ENCODE measurements at places on chromosomes 3 and 15.

DNA sequence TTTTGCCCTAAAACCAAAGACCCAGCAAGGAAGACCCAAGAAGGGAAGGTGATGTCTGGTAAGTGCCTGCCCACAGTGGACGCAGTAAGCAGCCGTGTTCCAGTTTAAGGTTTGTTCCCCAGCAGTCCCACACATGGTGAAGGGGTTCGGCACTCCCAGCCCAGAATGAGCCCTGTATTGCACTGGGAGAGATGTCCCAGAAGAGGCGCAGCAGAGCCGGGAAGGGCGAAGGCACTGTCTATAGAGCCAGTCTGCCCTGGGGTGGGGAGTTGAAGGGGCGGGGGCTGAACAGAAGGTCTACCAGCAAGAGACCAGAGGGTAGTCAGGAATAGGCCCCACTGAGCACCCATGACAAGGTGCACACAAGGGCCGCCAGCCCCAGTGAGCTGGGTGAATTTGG lies 6.4 kb downstream of the TMEM158 start:
- DNase-seq: no peak

DNA sequence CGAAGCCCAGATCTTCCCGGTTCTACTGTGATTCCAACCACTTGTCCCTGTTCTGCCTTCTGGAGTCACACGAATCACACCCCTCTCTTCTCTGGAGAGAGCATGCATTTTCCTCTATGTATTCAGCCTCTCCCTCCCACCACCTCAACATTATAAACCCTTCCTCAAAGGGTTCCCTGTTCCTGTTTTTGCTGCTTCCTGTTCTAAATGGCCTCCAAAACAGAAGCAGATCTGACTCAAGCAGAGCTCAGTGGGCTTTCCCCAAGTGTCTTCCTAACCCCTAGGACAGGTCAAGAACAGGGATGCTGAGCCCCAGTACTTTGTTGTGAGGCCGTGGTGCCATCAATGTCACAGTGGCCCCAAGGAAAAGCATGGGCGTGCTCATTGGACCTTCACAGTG lies 75.7 kb upstream of the ARNT2 start:
- DNase-seq: no peak

GRCh38 chr15:60374209-60374608 lies 23.6 kb downstream of the ANXA2 start:
- DNase-seq: no peak

DNA sequence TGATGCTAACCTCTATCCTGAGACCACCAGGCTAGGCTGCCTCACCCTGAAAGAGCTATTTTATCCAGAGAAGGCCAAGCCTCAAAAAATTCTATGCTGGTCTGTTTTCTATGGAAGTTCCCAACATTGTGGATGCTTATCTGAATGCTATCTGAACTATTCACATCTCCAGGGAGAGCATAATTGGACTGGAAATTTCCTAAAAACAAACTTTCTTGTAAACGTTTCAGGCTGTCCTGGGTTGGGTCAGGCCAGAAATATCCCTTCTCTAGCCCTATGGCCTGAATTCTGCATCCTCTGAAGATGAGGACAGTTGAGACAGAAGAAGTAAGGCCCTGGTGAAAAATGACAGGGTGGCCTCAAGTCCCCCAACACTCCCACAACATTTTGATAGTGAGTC lies 706.4 kb upstream of the NR2F2 start:
- no peak for DNase-seq

GRCh38 chr3:180808823-180809575 lies 103.5 kb upstream of the FXR1 start:
- no peak for DNase-seq

DNA sequence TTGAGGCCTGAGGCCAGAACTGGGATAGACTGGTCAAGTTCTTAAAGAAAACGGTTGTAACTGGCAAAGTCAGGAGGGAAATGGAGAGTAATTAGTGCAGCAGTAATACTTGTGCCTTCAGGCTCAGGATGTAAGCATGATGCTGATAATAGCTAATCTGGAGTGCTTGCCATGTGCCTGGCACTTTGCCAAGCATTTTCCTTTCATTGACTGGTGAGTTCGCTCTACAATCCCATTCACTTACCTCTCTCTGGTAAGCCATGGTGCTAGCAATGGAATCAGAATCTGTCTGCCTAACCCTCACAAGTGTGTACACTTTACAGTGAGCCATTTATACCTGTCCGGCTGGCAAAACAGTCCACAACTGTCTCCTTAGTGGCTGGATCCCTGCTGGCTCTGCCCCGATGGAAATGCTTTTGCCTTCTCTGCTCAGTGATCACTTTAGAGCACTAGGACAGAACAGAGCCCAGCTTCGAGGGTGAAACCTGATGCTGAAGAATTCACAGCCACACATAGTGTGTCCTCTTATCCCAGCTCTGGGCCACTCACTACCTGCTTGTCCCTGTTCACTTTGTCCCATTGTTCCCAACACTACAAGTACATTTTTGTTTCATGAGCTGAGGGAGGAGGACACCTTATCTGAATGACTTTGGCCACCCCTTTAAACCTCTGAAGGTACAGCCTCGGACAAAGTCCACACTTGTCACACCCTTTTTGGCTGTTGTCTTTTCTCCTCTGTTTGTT lies 10.3 kb downstream of the CHP1 start:
- DNase-seq: no peak

DNA sequence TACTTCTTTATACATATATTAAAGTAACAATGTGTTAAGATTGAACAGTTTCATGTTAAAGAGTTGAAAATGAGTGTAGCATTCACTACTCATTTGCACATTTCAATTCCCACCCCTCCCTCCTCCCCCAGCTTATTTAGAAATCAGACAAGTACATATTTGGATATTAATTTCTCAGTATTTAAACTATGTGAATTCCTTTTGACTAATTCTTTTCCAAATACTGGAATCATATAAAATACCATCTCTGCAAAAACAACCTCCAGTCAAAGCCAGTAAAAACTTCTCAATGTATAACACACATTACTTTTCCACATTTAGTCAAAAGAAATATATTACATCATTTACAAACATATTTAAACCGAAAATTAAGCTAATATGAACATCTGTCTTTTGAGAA lies 25.5 kb upstream of the SHC4 start:
- DNase-seq: no peak

DNA sequence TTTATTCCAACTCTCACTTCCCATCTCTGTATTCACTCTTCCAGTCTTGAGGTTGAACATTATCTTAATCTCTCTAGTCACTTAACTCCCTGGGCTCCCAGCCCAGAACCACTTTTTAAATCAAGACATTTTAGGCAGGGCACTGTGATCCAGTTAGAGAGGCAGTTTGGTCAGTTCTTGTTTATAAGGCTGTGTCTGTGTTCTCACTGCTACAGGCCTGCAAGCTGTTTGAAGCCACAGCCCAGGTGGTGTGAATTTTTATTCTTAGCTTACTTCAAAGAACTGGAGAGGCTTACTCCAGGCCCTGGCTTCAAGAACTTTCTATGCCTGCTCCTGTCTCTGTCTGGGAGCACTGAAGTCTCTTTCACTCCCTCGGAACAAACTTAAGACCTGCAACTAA lies 906.1 kb downstream of the CADM2 start:
- DNase-seq: no peak

- no peak for DNase-seq
Measured at GRCh38 chr3:178392511-178392926, 143.7 kb upstream of the KCNMB2 start.

DNA sequence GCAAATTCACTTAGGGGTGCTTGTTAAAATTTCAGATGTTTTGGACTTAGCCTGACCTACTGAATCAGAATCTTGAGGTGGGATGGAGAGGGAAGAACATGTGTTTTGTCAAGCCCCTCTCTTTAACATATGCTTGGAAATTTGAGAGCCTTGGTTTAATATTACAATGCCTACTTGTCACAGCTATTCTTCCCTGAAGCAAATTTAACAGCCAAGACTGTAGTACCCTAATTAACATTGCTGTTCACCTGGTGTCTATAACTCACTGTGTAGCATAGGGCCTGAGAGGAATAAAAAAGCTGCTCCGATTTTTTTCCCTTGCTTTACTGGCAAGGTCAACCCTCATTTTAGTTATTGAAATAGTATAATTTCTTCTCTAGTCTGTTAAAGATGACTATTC lies 880.1 kb downstream of the CADM2 start:
- DNase-seq: no peak

GRCh38 chr3:38958026-38958720 lies 93.6 kb downstream of the SCN11A start:
- DNase-seq: no peak

GRCh38 chr3:194514626-194515025 lies 27.8 kb upstream of the ATP13A3 start:
- DNase-seq: no peak

DNA sequence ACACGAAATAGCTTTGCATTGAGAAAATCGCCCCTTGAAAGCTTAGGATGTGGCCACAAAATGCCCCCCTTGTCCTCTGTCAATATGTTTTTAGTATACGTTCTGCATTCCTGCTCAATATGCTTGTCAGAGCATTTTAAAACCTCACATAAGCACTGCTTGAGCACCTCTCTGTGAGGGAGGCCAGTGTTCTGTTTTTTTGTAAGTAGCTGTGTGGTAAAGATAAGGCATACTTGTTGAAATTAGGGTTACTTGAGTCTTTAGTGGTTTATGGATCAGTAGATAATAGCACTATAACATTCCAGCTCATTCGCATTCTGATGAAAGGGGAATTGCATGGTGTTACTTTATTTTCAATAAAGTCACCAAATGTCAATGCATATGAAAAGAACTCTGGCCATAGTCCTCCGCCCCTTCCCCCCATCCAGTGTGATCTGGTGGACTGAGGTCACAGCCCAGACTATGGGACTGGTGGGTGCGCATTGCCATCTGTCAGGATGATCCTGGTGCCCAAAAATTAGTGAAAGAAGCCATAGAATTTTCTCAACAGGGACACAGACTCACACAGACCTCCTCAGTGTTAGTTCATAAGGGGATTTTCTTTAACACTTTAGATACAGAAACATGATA lies 33.1 kb downstream of the IL1RAP start:
- no peak for DNase-seq

GRCh38 chr3:21645121-21645897 lies 105.7 kb downstream of the ZNF385D start:
- no peak for DNase-seq

DNA sequence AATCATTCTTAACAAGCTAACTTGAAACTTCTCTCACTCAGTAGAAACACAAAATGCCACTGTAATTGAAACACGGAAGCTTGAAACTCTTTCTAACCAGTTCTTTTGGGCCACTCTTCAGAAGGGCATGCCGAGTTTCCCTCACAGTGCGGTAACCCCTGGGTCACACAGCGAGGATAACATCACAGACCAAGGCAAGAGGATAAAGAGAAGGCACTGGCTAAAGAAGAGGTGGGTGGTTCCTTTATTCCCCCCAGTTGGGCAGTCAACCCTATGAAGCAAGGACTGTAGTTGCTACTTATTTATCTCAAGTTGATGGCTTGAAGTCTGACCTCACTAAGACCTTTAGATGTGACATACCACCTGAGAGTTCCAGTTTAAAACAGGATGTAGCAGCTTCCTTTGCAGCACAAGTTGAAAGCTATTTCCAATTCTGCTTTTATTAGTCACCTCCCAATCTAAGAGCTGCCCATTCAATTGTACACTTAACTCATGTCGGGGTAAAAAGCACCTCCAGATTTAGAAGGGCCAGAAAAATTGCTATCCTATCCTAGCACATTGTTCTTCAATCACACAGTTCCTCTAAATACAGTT lies 272.4 kb downstream of the TIGIT start:
- no peak for DNase-seq

DNA sequence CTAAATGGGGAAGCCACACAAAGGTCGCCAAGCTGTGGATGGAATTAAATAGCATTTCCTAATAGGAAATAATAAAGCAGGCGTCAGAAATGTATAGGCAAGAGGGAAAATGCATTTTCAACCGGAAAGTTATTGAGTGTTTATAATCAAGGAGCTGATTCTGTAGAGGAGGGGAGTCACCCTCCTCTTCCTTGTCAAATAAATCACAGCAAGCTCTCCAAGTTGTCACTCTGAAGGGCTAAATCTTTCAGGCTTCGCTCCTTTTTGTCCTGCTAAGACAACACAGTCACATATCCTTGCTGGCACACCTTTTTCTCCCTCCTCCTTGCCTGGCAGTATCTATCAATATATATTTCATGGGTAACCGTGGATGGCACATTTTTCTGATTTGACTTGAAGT lies 338.4 kb downstream of the SATB1 start:
- DNase-seq: no peak

GRCh38 chr3:187858041-187858440 lies 112.8 kb upstream of the BCL6 start:
- DNase-seq: no peak

DNA sequence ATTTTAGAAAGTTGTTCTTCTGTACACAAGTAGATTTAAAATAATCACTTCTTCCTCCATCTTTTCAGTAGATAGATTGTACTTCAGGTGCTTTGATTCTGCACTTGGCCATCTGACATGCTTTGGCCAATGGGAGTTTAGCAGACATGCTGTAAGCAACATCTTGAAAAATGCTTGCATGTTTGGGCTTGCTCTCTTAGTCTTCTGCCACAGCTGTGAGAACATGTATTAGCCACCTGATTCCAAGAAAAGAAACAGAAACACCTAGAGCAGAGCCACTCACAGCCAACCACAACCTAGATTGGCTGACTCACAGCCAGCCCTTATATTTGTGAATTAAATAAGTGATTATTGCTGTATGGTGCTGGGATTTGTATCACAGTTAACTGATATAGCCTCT lies 70.2 kb upstream of the GADL1 start:
- no peak for DNase-seq

- DNase-seq: no peak
Measured at GRCh38 chr3:40996827-40997710, 202.2 kb upstream of the CTNNB1 start.

DNA sequence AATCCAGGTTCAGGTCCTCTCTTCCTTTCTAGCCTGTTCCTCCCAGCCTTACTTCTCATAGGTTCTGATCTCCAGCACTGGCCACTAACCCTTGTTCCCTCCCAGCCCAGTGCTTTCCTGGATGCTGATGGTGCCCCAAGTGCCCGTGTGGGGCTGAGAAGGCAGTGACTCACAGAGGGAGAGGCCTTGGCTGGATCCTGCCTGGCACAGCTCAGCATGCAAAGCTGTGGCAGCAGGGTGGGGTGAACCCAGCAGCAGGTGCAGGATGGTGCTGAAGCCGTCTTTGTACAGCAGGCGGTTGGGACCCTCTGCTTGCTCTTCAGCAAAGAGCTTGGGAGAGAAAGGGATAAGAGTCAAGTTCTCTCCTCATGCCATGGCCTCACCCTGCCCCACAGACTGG lies 7.6 kb downstream of the LPCAT4 start:
- no peak for DNase-seq

DNA sequence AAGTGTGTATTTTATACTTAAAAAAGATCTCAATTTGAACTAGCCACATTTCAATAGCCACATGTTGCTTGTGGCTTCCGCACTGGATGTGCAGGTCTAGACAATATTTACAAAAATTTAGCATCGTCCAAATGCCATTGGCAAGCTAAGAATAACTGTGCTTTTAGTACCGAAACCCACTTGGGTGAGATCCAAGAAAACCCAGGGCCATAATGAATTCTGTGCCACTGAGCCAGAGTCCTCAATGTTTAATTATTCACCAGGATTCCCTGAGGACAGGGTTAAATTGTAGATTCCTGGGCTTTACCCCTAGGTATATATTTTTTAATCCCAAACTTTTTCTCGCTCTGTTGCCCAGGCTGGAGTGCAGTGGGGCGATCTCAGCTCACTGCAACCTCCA lies 22.9 kb upstream of the PTPRG start:
- no peak for DNase-seq

Data from stimulated activated CD8-positive, alpha-beta memory T cell treated with anti-CD3 and anti-CD28 coated beads, Interleukin-15, amount 100 ng/mL, for 48 hours (primary cell).